T-helper 22 cell (primary cell): ENCODE measurements at places on chromosomes 1 and 21.

DNA sequence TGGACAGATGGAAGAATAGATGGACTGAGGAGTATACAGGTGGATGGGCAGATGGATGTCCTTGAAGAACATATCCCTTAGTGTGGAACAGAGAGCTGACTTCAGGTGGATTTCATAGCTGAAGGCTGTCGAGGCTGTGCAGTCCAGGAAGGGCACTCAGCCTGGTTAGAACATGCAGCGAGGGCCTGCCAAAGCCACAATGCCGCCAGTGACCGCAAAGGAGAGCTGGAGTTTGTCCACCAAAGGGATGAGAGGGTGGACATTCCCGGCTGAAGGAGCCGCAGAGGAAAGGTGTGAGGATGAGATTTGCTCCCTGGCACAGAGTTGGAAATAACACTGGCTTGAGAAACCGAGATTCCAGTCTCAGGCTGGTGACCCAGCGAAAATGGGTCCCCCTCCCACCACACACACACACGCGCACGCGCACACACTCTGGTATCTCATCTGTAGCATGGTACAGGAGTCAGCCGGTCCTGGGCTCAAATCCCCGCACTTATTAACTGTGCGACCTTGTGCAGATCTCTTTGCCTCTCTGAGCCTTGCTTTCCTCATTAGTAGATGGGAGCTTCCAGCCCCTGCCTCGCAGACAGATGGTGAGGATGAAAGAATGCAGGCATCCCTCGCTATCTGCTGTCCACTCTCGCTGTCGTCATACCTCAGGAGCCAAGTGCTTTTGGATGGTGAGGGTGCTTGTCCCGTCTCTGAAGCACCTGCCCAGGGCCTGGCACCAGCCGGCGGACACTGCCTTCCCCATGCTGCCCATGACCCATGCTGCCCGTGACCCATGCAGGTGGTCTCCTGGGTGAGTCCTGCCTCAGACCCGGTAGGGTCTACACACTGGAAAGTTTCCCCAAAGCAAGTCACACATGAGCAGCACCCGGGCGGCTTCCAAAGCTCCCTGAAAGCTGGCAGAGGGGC lies 26.8 kb upstream of the EFHD2 start:
- no peak for DNase-seq

- DNase-seq = no peak
Observed at GRCh38 chr1:226646026-226646869, 92.8 kb downstream of the ITPKB start.

GRCh38 chr1:182644886-182645285 lies 39.5 kb downstream of the RGS8 start:
- DNase-seq = no peak

GRCh38 chr1:106222403-106222802 lies 834.1 kb upstream of the PRMT6 start:
- DNase-seq = no peak

- no peak for DNase-seq
Observed at GRCh38 chr1:208974717-208975116, 608.8 kb upstream of the CAMK1G start.

GRCh38 chr21:26739189-26739588 lies 106.0 kb downstream of the ADAMTS1 start:
- DNase-seq = no peak

- DNase-seq = no peak
Observed at GRCh38 chr1:75672528-75673393, 51.7 kb upstream of the ACADM start.

DNA sequence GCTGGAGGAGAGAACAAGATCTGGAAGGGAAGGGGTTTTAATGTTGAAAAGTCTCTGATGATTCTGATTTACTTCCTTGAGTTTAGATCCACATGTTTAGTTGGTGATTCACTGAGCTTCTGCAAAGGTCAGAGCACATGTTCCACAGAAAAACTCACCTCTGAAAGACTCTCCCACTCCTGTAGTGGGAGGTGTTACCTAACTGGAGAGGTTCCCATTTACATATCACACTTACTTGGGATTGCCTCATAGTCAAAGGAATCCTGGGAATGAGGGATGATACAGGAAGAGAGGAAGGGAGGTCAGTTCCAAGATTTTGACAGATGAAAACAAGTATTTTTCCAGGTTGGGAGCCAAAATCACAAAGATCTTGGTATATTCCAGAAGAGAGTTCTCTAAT lies 2.7 kb upstream of the NTNG1 start:
- DNase-seq = no peak

GRCh38 chr1:119475866-119476439 lies 31.1 kb upstream of the HSD3B1 start:
- DNase-seq = no peak

- no peak for DNase-seq
Observed at GRCh38 chr1:197485790-197486189, 217.7 kb downstream of the CRB1 start.

DNA sequence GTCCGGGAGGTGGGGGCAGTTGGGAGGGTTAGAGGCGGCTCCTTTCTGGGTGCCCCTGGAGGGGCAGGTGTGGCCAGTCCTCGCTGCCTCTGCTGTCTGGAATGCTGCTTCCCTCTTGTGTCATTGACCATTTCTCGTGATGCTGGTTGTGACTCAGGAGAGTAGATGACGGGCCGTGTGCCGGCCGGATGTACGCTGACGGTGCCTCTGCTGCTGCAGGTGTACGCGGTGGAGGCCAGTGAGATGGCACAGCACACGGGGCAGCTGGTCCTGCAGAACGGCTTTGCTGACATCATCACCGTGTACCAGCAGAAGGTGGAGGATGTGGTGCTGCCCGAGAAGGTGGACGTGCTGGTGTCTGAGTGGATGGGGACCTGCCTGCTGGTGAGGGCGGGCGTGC lies 13.9 kb downstream of the PRMT2 start:
- no peak for DNase-seq

- no peak for DNase-seq
Observed at GRCh38 chr1:35560256-35561225, 2.9 kb downstream of the NCDN start.

DNA sequence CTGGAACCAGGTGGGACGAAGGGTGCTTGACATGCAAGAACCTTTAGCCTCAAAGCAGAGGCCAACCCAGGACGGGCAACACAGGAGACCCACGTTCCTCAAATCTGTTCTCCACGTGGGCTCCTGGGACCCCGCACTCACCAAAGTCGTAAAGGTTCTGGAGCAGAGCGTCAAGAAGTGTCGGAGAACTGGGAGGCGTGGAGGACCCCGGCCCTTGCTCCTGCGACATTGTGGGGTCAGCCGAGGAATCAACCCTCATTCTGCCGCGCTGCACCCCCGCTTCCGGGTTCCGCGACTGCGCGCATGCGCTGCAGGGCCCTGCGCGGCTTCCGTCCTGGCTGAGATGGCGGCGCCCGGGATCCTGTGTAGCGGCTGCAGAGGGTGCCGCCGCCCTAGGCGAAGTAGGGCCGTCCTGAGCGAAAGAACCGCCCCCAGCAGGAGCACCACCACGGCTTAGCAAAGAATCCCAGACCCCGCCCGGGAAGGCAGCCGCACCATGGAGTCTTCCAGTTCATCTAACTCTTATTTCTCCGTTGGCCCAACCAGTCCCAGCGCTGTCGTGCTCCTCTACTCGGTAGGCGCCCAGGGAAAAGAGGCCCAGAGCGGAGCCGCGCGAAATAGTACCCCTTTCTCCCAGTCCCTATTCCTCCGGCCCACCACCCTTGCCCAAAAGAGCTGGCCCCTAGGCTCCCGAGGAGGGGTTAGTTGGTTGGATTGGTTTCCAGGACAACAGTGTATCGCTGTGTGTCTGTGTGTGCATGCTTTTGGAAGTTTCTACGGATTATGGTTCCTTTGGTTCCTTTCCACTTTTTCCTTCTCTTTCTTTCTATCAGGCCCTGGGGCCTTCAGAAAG lies at the start of gene GNPAT:
Gene GNPAT, plus strand, starts transcription at position 330 of the 853 bp plus-strand sequence. Its CDS starts 167 bp downstream, at position 497.
- peak; percentile 80 for DNase-seq

GRCh38 chr1:214678386-214678785 lies 75.4 kb downstream of the CENPF start:
- DNase-seq = no peak

GRCh38 chr1:203173566-203173965 lies 2.1 kb downstream of the MYBPH start:
- DNase-seq = no peak

DNA sequence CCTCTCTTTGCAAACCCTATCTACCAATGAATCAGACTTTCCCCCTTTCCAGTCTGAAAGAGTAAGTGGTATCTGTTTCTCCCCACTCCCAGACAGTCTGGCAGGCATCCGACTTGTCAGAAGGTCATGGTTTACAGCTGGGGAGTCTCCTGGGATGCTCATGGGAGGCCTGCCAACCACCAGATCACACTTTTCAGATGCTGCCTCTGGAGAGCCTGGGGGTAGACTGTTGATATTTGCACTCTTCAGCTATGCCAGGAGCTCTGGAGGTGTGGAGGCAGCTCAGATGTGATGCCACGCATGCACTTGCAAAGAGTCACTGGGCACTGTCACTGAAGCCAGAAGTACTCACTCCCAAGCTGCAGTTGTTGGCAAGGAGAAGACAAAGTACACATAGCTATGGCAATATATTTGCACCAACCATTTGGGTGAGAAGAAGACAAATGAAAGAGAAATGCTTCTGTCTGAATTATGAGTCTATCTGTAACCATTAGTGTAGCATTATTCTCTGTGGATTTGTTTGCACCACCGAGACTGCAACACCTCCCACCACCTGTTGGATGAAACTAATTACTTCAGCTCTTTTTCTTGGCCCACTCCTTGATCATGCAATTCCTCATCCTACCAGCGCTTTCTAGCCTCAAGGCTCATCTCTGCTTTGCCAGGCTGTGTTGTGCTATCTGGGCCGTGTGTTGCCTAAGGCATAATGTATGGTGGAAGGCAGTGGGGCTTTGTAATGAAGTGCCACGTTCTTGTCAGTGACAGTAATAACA lies 133.0 kb upstream of the SPAG17 start:
- no peak for DNase-seq

- no peak for DNase-seq
Observed at GRCh38 chr1:25936947-25937346, 30.7 kb upstream of the STMN1 start.

- no peak for DNase-seq
Observed at GRCh38 chr1:87778896-87779295, 450.2 kb downstream of the LMO4 start.

DNA sequence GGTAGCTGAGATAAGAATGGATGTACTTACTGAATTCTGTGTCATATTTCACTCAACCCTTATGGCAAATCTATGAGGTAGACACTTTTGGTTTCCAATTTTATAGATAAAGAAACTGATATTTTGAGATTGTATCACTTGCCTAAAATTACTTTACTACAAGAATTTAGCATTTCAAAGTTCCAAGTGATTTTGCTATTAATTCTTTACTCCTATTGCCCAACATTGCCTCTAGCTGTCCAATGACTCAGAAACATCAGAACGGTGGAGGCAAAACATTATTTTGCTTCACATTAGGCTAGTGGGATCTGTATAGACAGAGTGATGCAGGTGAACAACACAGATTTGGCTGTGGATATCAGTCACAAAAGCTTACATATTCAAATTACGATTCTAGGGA lies 747.2 kb upstream of the NEGR1 start:
- no peak for DNase-seq

GRCh38 chr1:160978510-160978927 lies 23.9 kb upstream of the ITLN2 start:
- DNase-seq = no peak

DNA sequence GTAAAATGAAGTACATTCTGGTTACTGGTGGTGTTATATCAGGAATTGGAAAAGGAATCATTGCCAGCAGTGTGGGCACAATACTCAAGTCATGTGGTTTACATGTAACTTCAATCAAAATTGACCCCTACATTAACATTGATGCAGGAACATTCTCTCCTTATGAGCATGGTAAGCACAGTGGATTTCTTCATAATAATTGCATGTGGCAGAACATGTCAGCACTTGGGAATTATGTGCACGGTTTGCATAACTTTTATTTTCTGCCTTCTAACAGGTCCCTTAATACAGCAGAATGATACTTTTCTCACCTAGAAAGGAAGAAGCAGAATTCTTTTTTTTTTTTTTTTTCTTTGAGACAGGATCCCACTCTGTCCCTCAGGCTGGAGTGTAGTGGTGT lies 3.8 kb downstream of the CTPS1 start:
- DNase-seq = no peak

- DNase-seq = no peak
Observed at GRCh38 chr1:97338347-97338746, 582.5 kb downstream of the DPYD start.

DNA sequence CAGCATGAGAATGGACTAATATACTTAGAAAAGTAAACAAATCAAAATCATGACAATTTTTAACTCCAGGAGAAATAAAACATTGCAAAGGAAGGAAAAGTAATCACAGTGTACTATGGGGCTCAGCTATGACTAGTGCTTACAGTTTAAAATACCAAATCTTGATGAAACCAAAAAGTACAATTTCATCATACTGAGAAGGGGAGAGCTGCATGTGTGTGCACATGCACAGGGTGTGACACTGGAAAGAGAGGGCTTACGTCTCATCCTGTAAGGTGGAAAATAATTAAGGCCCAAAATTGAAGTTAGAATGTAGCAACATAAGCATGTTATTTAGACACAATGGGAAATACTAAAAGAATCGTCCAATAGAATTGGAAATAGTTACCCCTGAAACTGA lies 64.6 kb downstream of the OMA1 start:
- no peak for DNase-seq

GRCh38 chr1:231605149-231606100 lies 21.2 kb upstream of the DISC1 start:
- DNase-seq = no peak

GRCh38 chr1:107389410-107390396 lies 248.9 kb downstream of the NTNG1 start:
- no peak for DNase-seq

GRCh38 chr1:174920093-174920492 lies 79.7 kb upstream of the CACYBP start:
- no peak for DNase-seq

- peak; percentile 68 for DNase-seq
Observed at GRCh38 chr1:100038660-100039287, 69.0 kb downstream of the SLC35A3 start.

GRCh38 chr1:222844411-222844779 lies 29.6 kb downstream of the DISP1 start:
- DNase-seq = no peak

- DNase-seq = no peak
Observed at GRCh38 chr1:32915766-32916706, 14.8 kb upstream of the TMEM54 start.

DNA sequence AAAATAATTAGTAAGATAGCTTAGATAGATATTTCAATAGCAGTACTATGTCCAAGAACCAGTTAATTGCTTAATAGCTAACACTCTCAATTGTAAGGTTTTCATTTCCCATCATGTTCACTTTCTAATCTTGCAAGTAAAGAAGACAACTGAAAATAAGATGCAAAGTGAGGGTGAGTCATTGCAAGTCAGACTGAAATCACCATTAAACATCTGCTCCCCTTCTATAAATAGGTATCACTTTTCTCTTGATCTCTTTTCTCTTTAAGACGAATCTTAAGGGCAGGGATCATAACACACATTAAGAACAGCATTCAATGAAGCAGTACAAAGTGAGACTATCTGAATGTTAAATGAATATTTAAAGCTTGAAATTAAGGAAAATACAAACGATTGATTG lies 40.4 kb downstream of the UBR4 start:
- no peak for DNase-seq
